CD4-positive, alpha-beta T cell treated with Interleukin-4 for 1 hour (primary cell): ENCODE measurements at places on chromosomes 12 and 14.

DNA sequence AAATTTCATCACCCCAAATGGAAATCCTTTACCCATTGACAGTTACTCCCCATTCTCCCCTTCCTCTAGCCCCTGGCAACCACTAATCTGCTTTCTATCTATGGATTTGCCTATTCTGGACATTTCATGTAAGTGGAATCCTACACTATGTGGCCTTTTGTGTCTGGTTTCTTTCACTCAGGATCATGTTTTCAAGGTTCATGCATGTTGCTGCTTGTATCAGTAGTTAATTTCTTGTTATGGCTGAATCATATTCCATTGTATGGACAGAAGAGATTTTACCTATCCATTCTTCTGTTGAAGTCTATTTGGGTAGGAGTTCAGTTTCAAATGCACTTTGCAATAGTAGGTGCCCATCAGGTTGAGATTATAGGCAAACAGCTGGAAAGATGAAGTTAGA, 1.4 kb downstream of the RFC5 start:
- no peak for DNase-seq

DNA sequence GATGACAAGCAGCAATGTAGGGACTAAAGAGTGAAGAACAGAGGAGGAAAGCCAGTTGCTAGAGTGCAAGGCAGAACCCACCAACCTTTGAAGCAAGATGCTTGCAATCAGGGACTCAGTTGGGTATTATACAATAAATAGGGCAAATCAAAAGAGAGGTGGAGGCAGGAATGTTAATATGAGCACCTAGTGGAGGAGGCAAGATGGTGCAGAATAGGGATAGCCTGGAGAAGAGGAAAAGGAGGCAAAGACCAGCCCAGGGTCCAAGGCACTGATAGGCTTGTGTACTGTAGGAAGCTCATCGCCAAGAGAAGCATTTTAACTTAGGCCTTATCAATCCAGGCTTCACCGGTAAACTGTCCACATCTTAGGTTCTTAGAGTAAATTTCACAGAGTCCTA, 137.2 kb downstream of the ARMH4 start:
- no peak for DNase-seq

DNA sequence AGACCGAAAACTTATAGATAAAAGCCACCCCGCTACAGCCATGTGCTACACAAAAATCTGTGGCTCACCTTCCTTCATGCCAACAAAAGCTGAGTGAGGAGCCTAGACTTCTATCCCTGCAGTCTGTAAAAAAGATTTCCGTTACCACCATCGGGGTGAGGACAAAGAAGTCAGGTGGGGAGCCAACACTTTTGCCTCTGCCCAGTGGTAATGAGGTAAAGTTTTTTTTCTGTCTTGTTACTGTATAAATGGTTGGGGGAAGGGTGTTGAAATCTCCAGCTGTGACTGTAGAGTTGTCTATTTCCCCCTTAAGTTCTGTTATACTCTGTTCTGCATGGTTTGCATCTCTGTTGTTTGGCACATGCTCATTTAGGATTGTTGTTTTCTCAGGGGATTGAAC, 707.8 kb downstream of the FLRT2 start:
- no peak for DNase-seq

GRCh38 chr14:23536494-23536893, 15.1 kb downstream of the ZFHX2 start:
- no peak for DNase-seq

GRCh38 chr12:68559246-68559645, 51.5 kb upstream of the RAP1B start:
- no peak for DNase-seq

DNA sequence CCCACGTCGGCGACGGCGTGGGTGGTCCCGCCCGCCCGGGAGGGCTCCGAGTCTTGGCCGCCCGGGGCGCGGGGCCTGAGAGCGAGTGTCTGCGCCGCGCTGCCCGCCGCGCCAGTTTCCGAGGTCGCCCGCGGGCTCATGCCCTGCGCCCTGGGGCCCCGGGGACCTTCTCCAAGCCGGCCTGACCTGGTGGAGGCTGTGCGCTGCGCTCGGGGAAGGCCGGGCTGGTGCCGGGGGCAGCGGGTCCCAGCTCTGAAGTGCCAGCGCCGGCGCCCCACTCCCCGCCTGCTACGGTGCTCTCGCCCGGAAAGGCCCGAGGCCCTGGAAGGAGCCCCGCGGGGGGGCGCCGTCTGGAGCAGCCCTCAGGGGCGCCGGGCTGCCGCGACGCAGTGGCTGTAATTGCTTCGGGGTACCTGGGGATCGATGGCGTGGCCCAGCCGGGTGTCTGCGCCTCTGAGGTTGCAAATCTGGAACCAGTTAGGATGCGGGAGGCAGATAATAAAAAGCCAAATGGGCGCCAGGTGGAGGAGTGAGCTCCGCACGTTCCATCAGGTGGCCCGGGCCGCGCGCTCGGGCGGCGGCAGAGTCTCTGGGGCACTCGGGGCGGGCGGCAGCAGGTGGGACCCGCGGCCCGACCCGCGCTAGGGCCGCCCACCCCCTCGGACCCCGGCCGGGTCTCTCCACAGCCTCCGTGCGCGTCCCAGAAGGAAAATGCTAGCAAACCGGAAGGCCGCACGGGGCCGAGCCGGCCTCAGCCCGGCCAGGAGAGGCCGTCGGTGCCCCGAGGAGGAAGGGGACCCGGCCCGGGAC, 102.3 kb upstream of the DIO3 start:
- no peak for DNase-seq

GRCh38 chr12:27866373-27867101, 86.5 kb upstream of the MANSC4 start:
- DNase-seq = no peak

- DNase-seq = no peak
These were observed 47.8 kb downstream of the TESPA1 start for GRCh38 chr12:54936736-54937135.

DNA sequence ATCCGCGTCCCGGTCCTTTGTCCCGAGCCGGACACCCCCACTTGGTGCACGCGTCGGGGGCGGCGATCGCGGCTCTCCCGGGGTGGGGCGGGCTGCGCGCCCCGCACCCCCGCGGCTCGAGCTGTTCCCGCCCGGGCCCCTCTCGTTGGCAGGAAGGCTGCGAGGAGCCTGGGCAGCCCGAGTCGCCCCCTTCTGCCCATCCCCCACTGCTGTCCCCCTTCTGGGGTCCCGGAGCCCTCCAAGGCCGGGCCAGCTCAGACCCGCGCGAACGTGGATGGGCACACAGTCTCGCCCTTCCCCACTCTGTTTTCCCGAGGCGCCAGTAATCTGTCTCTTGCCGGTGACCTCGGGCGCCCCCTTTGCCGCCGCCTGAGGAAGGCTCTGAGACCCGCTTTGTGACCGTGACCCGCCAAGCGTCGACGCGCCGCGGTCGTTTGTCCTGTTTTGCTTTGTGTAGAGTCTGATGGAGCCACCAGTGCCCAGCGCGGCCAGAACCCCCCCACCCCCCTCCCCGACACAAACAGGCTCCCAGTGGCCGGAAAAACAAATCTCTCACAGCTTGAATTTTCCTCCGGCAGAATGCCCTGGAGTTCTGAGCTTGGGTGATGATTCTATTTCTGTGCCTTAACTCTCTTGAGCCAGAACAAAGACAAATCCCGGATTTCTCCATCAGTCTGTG, 610 bp downstream of the C14orf132 start:
- no peak for DNase-seq

DNA sequence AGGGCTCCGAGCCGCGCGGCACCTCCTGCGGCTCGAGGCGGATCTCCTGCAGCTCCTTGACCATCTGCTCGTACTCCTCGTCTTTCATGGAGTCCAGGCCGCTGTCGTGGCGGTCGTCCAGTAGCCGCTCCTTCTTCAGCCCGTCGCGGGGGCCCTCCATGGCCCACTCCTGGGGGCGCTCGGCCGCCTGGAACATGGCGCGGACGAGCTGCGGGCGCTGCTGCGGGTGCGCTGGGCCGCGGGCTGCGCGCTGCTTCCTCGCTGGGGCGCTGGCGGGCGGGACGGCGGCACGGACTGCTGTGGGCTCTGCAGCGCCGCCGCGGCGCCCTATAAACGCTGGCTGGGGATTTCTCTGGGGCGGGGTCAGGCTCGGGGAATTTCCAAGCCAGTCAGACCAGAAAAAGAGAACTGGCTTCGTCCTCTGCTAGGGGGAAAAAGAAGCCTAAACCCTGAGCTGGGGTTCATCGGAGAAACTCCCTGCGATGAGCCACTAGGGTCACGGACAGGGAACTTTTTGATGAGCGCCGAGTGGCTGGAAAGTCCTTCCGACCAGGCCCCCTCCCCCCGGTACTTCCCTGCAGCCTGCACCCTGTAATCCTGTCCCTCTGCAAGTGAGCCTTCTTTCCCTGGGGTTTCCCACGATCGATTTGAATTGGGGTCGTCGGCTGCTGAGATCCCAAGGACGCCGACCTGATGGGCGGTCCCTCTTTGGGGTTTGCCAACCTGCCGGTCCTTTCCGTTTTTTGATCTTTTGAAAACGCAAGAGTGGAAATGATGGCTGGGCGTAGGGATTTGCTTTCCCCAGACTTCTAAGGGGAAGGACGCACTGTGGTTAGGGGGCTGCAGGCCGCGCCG, at the start of gene NFKBIA:
Gene NFKBIA (minus strand): TSS at position 301 of the 855 bp plus-strand sequence. CDS start 105 bp downstream, at position 196.
- peak; percentile 97 for DNase-seq

DNA sequence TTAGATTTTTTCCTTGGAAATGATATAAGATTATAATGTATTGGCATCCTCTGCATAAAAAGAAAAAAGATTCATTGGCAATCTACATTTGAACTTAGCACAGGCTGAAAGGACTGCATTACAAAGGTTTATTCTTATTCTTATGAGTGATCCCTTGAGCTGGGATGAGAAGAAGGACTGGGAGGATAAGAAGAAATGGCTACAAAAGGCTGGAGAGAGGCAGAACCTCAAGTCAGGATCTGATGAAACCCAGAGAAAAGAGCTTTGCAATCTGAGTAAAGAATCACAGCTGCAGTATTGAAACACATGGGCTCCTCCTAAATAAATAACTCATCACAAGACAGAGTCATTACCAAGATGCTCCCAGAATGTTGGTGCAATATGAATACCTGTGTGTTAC, 1635.4 kb upstream of the FLRT2 start:
- DNase-seq = no peak

DNA sequence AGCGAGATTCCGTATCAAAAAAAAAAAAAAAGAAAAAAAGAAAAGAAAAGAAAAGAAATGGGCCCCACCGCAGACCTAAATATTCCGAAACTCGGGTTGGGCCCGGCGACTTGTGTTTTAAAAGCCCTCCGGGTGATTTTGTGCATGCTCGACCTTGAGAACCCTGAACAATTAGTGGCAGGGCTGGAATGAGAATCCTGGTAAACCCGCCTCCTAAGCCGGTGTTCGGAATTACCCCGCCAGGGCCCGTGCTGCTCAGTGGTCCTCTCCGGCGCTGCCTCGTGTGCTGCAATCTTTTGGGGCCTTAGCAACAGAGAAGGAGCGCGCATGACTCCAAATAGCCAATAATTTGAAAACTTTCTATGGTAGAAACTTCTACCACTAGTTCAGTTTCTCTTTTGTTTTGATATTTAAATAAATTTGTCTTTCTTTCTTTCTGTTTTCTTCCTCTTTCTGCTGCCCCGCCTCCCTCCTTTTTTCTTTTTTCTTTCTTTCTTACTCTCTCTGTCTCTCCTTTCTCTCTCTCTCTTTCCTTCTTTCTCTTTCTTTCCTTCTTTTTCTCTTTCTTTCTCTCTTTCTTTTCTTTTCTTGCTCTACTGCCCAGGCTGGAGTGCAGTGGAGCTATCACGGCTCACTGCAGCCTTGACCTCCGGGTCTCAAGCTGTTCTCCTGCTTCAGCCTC, 1.5 kb upstream of the GALNT6 start:
- DNase-seq = no peak

- no peak for DNase-seq
These were observed 14.9 kb upstream of the POLR3B start for GRCh38 chr12:106342397-106343213.
